Epithelial cell of esophagus (primary cell): ENCODE measurements at places on chromosomes 2 and 18.

GRCh38 chr2:181241797-181242196, 215.4 kb upstream of the ITGA4 start:
- no peak for DNase-seq

DNA sequence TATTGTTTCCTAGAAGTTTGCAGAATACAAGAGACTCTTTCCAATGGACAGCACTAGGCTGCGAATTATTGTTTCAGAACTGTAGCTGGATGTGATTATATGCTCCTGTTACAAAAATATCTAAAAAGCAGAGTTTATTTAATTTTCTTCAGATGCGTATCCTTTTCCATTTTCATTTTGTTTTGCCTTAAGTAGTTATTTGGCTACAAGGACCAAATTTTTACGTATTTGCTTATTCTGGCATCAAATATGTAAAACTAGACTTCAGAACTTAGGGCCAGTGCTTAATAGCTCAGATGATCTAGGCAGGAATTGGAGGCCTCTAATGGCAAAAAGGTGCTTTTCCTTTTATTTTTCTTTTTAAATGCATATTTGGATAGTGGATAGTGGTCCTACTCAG, 18.7 kb downstream of the MEP1B start:
- DNase-seq: no peak

- no peak for DNase-seq
Measured at GRCh38 chr2:95007031-95007609, 18.4 kb upstream of the MAL start.

- no peak for DNase-seq
Measured at GRCh38 chr2:217249121-217250012, 389.5 kb upstream of the TNP1 start.

DNA sequence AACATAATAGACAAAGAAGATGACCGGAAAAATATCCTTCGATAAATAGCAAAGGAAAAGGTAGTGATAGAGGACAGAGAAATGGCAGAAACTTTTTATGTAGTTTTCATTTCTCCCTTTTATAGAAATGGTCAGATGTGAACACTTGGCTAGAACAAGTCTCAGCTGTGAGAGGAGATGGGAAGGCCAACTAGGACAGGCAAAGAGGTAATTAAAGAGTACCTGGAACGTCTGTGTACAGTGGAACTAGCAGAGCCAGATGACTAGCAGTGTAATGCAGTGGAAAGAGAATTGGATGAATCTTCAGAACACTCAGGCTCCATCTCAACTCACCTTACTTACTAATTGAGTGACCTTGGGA, 69.2 kb downstream of the NABP1 start:
- DNase-seq: no peak
